ENCODE measurements at places on chromosomes 16 and 17. TPM values are rescaled to one million over a fixed set of nuclear protein-coding genes. Genes with fewer than 3 reads are reported as not detected.

GLP2R gene
- 8.9 TPM for total RNA-seq

LRRC46 gene
- total RNA-seq: 4.8 TPM

COX6A2 gene
- not detected for total RNA-seq

PYY gene
- total RNA-seq: not detected

G6PC1 gene
- total RNA-seq: not detected

ZNF597 gene
- total RNA-seq: 0.90 TPM

C17orf78 gene
- total RNA-seq: not detected

TEKT5 gene
- 0.17 TPM for total RNA-seq

UBE2I gene
- total RNA-seq: 189 TPM

SLC38A8 gene
- not detected for total RNA-seq

SLC52A1 gene
- 0.62 TPM for total RNA-seq

RPRML gene
- 0.46 TPM for total RNA-seq

NARF gene
- 49.4 TPM for total RNA-seq

KRTAP9-1 gene
- not detected for total RNA-seq

Measured in A549 treated with dexamethasone at 1 μM for 4 hours (cell line).